Suprapubic skin (tissue), 4 donors: ENCODE measurements at places on chromosomes 13 and 19.

GRCh38 chr13:51953347-51954195 lies 57.7 kb downstream of the ATP7B start:
- no peak for DNase-seq

- DNase-seq: no peak
Measured at GRCh38 chr19:50311723-50312635, 17.2 kb downstream of the KCNC3 start.

DNA sequence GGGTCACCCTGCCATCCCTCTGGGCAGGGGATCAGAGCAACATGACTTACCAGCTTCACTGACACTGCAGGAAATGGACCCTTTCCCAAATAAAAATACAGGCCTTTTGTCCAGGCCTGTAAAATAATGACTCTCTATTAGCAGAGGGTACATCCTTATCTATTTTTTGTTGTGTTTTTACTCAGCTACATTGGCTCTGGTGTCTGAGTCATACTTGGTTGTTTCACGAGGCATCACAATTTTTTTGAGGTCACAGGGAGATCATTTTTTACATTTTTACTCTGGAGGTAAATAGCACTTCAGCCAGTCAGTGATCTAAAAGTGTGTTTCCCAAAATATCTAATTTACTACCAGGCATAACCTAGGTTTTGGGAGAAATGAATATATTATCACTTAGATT lies 6.9 kb upstream of the HTR2A start:
- DNase-seq: no peak

GRCh38 chr13:100112186-100112838 lies 23.4 kb downstream of the PCCA start:
- DNase-seq: no peak

- peak; percentile 87 for DNase-seq
Measured at GRCh38 chr19:38361633-38362075, 12.7 kb upstream of the PSMD8 start.

GRCh38 chr19:18291590-18292461 lies 10.4 kb upstream of the JUND start:
- DNase-seq: peak; percentile 92

- no peak for DNase-seq
Measured at GRCh38 chr19:32303193-32303592, 42.2 kb upstream of the ZNF507 start.
